ENCODE measurements at places on chromosomes 4 and X.

DNA sequence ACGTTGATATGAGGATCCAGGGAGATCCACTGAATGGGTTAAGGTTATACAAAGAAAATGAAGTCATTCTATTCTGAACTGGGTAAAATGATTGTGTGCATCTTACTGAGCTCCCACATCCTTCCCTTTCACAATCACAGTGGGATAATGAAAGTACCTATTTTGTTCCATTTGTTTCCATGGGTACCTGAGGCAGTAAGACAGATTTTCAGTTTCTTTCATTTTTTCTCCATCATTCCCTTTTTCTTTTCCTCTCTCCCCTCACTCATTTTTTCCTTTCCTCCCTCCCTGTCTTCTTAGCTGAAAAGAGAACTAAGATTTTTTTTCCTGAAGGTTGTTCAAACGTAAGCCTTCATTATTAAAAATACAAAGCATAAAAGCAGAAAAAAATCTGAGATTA, 4.6 kb downstream of the GRIA2 start:
- no peak for DNase-seq

GRCh38 chrX:142186103-142186502, 19.0 kb downstream of the MAGEC2 start:
- no peak for DNase-seq

DNA sequence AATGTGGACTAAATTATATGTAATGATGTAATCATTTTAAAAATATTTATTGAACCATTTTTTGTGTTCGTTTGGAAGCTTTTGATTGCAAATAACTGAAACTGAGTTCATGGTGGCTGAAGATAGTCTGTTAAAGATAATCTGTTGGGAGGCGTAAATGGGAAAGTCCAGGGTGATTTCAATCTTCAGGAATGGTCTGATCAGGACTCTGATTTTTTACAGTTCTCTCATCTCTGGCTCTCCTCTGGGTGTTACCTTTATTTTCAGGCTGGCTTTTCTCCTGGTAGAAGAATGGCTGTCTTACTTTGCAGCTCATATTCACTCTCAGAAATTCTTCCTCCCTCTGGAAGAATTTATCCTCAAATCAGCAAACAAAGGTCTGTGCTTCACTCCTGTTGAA, 199.0 kb upstream of the LEF1 start:
- DNase-seq = no peak

- no peak for DNase-seq
Observed at GRCh38 chr4:23305026-23305425, 584.8 kb downstream of the PPARGC1A start.

GRCh38 chrX:98350940-98351339, 1467.2 kb downstream of the RPA4 start:
- DNase-seq = no peak

DNA sequence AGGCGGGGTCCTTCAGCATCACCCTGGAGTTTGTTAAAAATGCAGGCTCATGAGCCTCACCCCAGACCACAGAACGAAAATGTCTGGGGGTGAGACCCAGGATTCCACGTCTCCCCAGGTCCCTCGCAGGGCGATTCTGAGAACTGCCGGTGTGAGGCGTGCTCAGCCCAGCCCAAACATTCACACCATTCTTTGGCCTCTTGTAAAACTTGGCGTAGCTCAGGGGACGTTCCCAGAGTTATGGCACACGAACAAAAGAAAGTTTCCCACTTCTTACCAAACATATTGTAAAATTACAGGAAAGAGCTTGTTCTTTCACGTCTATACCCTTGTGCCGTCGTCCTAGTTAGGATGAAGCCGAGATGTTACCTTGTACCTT, 12.9 kb downstream of the CD99 start:
- no peak for DNase-seq

GRCh38 chrX:149825424-149825823, 43.7 kb downstream of the MAGEA9 start:
- no peak for DNase-seq

DNA sequence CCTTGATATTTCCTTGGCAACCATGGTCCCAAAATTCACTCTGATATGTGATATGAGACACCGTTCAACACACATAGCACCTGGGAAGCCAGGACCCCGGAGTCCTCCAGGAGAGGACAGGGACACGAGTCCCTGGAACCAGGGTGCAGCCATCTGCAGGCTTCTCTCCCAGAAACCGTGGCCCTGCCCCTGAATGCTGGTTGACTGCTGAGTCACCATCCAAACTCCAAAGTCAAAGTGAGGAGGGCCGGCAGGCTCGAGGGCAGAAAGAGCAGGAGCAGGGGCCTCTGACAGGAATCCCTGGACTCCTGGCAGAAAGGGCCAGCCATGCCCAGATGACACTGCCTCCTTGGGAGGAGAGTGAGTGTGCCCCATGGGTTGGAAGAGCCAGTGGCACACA, 6.9 kb upstream of the PNMA6A start:
- no peak for DNase-seq

- no peak for DNase-seq
Observed at GRCh38 chr4:154610582-154610981, 1.9 kb downstream of the FGG start.

DNA sequence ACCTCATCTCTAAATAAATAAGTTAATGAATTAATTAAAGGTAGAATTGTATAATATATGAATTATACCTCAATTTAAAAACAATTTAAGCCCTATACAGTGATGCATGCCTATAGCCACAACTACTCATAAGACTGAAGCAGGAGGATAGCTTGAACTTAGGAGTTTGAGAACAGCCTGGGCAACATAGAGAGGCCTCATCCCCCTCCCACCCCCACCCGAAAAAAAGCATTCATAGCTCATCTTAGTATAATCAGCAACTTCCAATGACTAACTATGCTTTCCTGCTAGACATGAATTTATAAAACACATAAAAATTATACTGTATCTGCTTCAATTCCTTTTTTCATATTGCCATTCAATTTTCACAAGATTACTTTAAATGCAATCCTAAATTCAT, 1.6 kb downstream of the LRBA start:
- DNase-seq = no peak

GRCh38 chr4:182604161-182604622, 313.0 kb downstream of the DCTD start:
- peak; percentile 25 for DNase-seq

DNA sequence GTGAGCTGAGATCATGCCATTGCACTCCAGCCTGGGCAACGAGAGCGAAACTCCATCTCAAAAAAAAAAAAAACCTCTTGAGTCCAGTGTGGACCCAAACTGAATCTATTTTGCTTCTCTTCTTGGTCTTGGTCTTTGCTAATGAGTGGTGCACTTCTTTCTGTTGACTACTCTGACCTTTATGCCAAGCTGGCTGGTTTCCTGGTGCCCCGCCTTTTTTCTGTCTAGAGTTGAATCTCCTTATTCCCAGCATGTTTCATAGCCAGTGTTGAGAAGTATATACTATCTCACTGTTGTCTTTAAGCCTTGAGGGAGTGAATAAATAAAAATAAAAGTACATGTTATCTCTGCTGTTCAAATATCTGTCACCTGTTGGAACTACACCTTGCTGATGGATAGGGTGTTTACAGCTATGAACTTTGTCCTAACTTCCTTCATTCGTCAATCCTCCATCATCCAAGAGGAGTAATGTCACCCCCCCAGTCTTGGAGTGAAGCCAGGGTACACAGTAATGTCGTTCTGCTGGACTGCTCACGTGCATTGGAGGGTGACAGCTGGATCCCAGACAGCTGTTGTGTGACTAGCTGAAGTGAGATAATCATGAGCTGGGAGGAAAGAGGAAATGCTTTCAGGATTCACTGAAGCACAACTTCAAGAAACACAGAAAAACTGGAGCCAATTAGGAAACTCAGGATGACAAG, 99.3 kb upstream of the PRKG2 start:
- DNase-seq = peak; percentile 21

DNA sequence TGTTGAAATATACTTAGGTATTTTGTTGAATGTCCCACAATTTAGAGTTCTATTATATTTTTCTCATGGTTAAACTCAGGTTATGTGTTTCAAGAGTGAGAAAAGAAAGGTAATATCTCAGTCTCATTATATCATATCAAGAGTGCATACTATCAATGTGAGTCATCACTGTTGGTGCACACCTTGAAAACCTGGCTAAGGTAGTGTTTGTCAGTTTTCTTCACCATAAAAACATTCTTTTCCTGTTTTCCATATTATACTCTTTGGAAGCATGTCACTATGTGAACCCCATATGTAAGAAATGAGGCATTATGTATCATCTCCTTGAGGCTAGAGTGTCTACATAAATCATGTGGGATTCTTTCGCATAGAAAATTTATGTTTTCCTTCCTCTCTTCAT, 307.6 kb upstream of the CTSO start:
- no peak for DNase-seq

DNA sequence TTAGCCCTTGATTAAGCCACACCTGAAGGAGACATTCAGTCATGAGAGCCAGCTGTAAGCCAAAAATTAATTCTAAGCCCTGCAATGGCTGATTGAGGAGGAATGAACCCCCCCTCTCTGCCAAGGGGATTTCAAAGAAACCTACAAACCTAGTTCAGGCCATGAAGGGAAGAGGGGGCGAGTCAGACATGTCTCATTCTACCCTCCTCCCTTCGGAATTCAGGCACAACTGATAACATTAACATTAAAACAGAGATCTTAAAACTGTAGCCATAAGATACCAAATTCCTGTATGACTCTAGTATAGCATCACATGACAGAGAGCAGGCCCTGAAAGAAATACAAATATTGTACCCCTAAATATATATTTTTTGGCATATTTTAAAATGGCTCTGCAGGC, 40.4 kb upstream of the AFAP1 start:
- DNase-seq = no peak

- no peak for DNase-seq
Observed at GRCh38 chrX:41946989-41947612, 23.7 kb upstream of the CASK start.

GRCh38 chr4:33390976-33391375, 2670.8 kb downstream of the PCDH7 start:
- no peak for DNase-seq

DNA sequence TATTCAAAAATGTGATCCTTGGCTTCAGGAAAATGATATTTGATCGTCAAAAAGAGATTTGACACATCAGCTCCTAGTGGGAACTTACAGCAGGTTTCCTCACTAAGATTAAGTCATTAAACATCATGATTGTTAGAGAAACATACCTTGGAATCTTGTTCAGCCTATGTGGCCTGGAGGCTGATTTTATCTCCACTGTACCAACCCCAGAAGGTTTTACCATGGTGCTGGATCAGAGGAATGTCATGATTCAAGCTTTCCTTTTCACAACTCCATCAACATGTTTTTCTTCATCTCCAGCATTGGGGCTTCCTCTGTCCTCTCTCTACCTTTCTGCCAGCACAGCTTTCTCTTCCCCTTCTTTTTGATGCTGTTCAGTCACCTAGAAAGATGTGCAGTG, 68.4 kb upstream of the MID1IP1 start:
- DNase-seq = no peak

DNA sequence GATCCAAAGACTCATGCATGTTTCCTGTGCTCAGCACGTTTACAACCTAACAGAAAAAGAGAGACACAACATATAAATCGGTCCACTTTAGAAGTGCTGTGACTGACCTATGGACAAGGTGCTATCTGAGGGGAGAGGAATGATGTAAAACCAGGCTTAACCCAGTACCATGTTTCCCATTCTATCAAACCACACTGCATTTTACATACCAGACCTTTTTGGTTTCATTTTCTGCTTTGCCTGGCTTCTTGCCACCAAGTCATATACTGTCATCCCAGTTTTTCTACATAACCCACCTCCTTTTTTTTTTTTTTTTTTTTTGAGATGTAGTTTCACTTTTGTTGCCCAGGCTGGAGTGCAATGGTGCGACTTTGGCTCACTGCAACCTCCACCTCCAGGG, 82.2 kb downstream of the KLF8 start:
- no peak for DNase-seq

DNA sequence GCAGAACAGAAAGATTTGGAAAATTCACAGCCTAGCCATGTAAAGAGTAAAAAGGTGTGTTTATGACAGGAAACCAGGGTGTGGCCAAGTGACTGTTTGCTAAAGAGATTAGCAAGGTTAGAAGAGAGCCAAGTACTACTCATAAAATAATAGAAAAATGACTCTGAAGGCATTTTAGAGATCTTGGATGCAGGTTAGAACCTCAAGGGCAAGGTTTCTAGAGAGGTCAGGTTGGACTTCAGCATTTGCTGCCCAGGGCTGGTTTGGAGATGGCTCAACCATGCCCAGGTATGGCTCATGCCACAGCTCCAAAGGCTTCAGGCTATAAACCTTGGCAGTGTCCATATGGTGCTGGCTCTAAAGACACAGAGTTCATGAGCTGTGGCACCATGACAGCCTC, 40.6 kb upstream of the ADGRA3 start:
- no peak for DNase-seq

- DNase-seq = no peak
Observed at GRCh38 chr4:10336471-10336870, 120.8 kb downstream of the ZNF518B start.

GRCh38 chr4:79141530-79141929, 184.3 kb downstream of the NAA11 start:
- no peak for DNase-seq

GRCh38 chr4:98092833-98093439, 50.3 kb downstream of the STPG2 start:
- DNase-seq = no peak

- no peak for DNase-seq
Observed at GRCh38 chrX:107936434-107936730, 45.8 kb downstream of the TEX13B start.

GRCh38 chr4:53592122-53592521, 836 bp upstream of the LNX1 start:
- no peak for DNase-seq

- peak; percentile 97 for DNase-seq
Observed at GRCh38 chr4:147103403-147103946, 157.8 kb upstream of the TTC29 start.

- DNase-seq = no peak
Observed at GRCh38 chrX:147376601-147377422, 534.9 kb upstream of the FMR1 start.

GRCh38 chrX:155577682-155578081, 35.1 kb downstream of the TMLHE start:
- no peak for DNase-seq

GRCh38 chr4:152680988-152681603, 1.3 kb upstream of the TMEM154 start:
- no peak for DNase-seq

- DNase-seq = no peak
Observed at GRCh38 chr4:152014280-152014679, 253.5 kb upstream of the GATB start.

DNA sequence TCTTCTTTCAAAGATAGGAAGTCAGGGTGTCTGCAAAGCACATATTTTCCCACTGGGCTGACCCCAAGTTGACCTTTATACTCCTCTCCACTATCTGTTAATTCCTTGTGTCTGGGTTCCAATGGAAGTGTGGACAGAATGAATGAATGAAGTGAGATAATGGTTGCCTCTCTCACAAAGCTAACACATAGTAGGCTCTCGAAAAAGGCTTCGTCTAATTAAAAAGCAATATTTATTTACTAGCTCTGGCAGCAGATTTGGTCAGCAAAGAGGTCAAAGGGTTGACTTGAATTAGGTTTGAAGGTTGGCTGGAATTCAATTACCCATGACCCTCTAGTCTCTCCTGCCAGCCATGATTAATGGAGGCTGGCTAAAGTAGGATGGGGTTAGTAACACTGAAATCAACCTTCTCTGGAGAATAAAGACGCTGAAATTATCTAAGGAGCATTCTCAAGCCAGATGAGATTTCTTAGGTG, 280.3 kb upstream of the KLF3 start:
- no peak for DNase-seq
